ENCODE measurements at places on chromosomes 5 and 9.

GRCh38 chr5:96641368-96642280, 20.6 kb upstream of the CAST start:
- no peak for DNase-seq

- DNase-seq = no peak
Measured at GRCh38 chr5:5188376-5189050, 48.4 kb downstream of the ADAMTS16 start.

- DNase-seq = no peak
Measured at GRCh38 chr5:143641549-143642355, 170.2 kb upstream of the HMHB1 start.

- no peak for DNase-seq
Measured at GRCh38 chr9:123422635-123423310, 66.8 kb downstream of the CRB2 start.

DNA sequence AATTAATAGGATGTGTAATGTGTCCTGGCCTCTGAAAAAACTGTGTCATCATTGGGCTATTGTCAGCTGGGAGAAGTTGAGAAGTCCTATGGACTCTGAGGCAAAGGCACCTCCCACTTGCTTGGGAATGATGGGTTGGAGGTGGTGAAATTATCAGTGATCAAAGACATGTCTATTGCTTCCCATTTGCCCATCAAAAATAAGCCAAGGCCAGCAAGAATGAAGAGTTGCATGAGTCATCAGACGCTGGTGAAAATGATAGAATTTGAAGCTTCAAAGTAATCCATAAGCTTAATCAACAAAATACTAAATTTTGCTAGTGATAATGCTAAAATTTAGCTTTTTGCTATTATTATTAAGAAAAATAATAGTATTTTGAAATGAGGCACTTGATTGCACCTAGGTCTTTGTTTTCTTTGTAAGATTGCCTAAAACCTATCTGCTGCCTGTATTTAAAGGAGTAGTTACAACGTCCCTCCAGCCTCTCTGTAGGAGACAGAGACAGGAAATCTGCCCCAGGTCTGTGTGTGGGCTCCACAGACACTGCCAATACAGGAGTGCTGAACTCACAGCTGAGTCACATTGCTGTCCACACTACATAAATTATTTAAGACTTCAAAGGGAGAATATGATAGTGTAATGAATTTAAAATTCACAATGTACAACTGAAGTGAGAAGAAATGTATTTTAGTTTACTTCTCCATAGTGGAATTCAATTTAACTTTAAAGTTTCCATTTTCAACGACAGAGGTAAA, 48.4 kb upstream of the APC start:
- DNase-seq = no peak

- DNase-seq = no peak
Measured at GRCh38 chr5:122371511-122372151, 59.6 kb downstream of the SNCAIP start.

- DNase-seq = no peak
Measured at GRCh38 chr9:36823466-36823865, 210.6 kb downstream of the PAX5 start.

- no peak for DNase-seq
Measured at GRCh38 chr5:158773161-158773560, 326.6 kb downstream of the EBF1 start.

GRCh38 chr5:133509742-133510079, 102.6 kb downstream of the FSTL4 start:
- no peak for DNase-seq

GRCh38 chr5:53425687-53426511, 54.5 kb upstream of the FST start:
- no peak for DNase-seq

DNA sequence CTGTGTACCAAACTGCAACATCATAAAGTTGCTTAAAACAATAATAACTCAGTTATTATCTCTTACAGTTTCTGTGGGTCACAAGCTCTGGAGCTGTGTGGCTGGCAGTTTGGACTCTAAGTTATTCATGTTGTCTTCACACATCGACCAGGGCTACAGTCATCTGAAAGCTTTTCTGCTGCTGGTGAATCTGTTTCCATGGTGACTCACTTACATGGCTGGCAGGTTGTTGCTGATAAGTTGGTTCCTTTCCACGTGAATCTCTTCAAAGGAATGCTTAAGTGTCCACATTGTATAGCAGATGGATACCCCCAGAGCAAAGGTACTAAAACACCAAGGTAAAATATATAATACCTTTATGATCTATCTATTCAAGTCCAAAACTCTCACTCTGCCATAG, 44.8 kb upstream of the CYLC2 start:
- DNase-seq = no peak

GRCh38 chr5:43041669-43042175, 1.6 kb upstream of the ANXA2R start:
- peak; percentile 48 for DNase-seq

- no peak for DNase-seq
Measured at GRCh38 chr9:14281136-14281795, 32.7 kb downstream of the NFIB start.

DNA sequence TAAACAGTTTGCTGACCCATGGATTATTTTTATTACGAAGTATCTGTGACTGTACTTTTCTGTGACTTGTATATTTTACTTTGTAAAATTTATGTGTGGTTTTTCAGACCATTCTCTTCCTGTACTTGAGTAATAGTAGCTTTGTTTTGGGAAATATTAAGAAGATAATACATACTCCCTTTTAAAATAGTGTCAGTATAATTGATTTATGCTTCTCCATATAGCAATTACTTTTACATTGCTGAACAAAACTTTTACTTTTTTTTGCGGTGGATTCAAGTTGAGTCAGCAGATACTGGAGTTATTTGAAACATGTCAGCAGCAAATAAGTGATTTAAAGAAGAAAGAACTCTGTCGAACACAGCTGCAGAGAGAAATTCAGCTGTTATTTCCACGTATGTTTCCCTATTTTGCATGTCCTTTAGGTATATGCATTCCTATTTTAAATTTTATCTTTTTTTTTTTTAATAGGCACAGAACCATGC, 28.4 kb downstream of the TENT2 start:
- no peak for DNase-seq

DNA sequence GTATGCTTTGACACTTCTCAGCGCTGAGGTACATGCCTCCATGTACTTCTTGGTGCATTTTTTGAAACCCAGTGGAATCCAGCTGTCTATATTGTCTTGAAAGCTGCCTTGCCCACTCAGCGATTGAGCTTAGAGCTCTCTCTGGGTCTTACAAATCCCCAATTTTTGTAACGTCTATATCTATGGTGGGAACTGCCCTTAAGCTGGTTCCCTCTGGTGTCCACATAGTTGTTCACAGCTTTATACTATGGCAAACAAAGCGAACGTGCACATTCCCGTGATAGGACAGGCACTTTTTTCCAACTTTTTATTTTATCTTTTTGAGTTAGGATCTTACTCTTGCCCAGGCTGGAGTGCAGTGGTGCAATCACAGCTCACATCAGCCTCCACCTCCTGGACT, 20.9 kb downstream of the CDHR2 start:
- DNase-seq = no peak

- DNase-seq = no peak
Measured at GRCh38 chr9:112203536-112203935, 28.4 kb upstream of the SUSD1 start.

DNA sequence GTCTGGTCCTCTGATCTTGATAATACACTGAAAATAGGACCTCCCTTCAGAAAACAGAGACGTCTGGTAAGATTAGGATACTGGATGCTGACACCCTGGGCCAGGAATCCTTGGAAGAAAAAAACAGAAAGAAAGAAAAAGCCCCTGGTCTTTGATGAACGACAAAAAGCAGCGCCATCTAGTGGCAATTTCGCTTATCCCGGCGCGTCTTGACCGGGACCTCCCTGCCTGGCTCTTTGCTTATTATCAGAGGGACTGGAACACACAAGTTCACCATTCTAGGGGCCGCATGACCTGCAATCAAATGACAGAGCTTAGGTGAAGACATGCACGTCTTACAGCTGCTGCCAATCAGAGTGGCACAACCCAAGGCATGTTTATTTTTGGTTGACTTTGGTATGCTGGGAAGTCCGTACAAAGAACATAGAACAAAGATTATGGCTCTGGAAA, 114.9 kb upstream of the NFIB start:
- DNase-seq = no peak

DNA sequence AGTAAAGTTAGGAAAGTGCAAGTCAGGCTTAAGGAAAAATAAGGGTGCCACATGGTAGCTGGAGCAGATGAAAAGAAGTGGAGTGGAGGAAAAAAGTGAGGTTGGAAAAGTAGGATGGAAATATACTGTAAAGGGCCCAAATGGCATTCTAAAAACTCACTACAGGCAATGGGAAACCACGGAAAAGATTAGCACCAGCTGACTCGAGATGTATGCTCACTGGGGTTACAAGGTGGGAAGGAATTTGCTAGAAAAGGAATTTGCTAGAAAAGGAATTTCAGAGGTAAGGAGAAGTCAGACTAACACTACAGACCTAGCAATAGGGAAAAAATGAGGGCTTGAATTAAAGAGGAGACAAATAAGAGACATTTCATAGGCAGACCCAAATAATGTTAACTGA, 3.6 kb downstream of the PSMD5 start:
- DNase-seq = no peak

DNA sequence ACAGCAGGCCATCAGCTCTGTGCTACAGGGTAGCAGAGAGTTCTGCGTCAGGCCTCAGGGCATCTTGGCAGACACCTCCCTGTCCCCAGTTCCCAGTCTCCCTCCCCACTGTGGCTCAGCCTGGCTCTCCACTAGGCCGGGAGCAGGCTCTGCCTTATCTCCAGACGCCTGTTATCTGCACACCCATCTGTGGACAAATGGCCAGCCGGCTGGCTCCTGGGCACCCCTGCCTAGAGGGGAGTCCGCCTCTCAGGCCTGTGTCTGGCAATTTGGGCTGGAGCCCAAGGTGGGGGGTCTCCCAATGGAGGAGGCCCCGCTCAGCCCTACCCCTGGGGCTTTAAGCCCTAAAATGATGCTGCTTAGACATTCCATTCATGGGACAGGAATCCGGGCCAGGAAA, 39.2 kb upstream of the HAND1 start:
- DNase-seq = no peak

GRCh38 chr9:19140259-19140658, 13.0 kb upstream of the PLIN2 start:
- DNase-seq = no peak

- no peak for DNase-seq
Measured at GRCh38 chr5:85972539-85972938, 645.2 kb upstream of the COX7C start.

DNA sequence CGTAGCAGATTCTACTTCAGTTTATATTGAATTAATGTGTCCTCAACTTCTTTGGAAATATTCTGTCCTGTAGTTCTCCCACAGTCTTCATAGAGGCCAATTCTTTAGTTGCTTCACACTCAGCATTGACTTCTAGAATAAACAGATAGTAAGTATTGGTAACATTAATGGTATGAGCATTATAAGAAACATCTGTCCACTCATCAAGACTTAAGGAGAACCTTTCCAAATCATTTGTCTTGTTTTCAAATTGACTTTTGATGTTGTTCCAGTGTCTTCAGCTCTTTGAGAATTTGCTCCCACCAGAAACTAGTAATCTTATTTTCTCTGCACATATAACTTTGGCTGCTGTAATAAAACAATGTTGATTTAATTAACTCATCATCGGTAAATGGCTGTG, 18.3 kb downstream of the RANBP17 start:
- DNase-seq = no peak

GRCh38 chr9:126661521-126662251, 48.0 kb downstream of the LMX1B start:
- DNase-seq = no peak

DNA sequence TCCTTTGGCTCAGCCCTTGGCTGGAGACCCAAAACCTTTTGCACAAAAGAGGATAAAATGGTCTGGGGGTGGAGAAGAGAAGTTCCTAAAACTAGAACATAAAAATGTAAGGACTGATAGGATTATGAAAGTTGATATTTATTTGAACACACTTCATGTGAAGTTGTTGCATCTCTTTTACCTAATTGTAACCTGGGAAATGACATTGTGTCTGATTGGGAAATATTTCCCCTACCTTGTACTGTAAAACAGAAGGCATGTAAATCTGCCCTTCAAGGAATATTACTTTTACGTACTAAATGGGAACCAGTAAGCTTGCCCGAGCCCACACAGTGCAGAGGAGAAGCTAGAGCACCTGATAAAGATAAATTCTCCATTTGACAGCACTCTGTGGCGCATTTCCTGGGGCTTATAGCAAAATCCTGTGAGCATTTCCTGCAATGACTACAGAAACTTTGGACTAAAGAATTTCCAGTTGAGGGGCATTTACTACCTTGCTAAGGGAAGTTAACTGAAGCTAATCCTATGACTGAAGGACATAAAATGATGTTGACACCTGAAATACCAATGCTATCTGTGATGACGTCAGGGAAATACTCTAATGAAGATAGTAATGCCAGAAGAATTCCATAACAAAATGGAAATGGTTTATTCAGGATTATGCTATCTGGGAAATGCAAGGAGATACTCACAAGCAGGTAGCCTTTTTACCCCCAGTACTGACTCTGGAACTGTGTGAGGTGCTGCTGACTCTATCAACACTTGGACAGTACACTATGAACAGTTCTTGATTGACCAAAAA, 78.3 kb upstream of the LIFR start:
- no peak for DNase-seq

GRCh38 chr5:5523066-5523505, 100.6 kb downstream of the ICE1 start:
- no peak for DNase-seq

DNA sequence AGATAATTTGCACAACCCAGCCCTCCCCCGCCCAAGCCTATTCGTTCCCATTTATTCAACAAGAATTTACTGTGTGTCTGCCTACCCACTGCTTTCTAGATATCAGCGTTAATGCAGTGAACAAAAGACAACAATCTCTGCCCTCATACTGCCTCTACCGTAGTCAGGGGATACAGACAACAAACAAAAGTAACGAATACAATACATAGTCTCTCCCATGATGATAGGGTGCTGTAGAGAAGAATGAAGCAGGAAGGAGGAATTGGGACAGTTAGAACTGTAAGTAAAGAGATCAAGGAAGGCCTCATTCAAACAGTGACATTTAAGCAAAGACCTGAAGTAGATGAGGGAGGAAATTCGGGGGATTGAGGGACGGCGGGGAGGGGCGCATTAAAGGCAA, 1.7 kb downstream of the GFM2 start:
- DNase-seq = no peak

GRCh38 chr5:157253547-157253946, 12.4 kb upstream of the CYFIP2 start:
- DNase-seq = no peak

DNA sequence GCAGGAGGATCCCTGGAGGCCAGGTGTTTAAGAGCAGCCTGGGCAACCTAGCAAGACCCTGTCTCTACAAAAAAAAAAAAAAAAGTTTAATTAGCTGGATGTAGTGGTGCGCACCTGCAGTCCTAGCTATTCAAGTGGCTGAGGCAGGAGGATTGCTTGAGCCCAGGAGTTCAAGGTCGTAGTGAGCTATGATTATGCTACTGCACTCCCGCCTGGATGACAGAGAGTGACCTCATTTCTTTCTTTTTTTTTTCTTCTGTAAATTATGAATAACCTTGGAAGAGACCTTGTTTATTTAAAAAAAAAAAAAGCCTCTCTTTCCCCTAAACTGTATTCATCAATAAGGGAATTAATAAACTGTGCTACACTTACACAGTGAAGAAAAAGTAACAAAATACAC, 43.6 kb upstream of the SLC30A5 start:
- no peak for DNase-seq

- DNase-seq = no peak
Measured at GRCh38 chr5:14665101-14665822, 744 bp downstream of the OTULIN start.

GRCh38 chr5:5367739-5368138, 54.7 kb upstream of the ICE1 start:
- DNase-seq = no peak
